ENCODE measurements at places on chromosomes 3 and 15. TPM values are rescaled to one million over a fixed set of nuclear protein-coding genes. Genes with fewer than 3 reads are reported as not detected.

GRCh38 chr15:80697075-80697685 is 2.1 kb downstream of the ABHD17C start:
- DNase-seq: no peak

- peak; percentile 73 for DNase-seq
Observed at GRCh38 chr15:89665449-89666181, 10.3 kb upstream of the KIF7 start.

The ACSBG1 gene
- 1.6 TPM for total RNA-seq

- no peak for DNase-seq
Observed at GRCh38 chr3:83048556-83048955, 1287.1 kb upstream of the GBE1 start.

The PATL2 gene
- total RNA-seq: 0.33 TPM

DNA sequence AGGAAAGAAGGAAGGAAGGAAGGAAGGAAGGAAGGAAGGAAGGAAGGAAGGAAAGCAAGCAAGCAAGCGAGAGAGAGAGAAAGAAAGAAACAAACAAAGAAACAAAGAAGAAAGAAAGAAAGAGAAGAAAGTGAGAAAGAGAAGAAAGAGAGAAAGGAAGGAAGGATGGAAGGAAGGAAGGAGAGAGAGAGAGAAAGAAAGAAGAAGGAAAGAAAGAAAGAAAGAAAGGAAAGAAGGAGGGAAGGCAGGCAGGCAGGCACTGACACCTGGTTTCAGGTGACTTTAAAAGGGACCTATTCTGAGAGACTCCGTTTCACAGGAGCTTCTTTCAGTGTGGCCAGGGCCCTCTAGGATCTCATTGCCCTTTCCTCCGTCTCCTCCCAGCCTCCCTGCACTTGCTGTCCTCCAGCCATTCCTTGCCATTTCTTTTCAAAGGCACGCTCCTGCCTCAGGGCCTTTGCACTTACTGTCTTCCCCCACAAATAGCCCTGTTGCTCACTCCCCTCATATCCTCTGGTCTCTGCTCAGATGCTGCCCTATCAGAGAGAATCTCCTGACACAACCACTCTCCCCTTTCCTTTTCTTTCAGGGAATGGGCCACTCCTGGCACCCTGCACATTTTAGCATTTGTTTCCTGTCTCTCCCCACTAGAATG is 31.5 kb downstream of the IL12A start:
- no peak for DNase-seq

Measured in cardiac muscle cell (in vitro differentiated cells and primary cell).